ENCODE measurements at places on chromosomes 7 and 10.
A peak's percentile ranks its signal among the peaks of the same experiment; 100 is the strongest.

- DNase-seq, result no peak
Measured at GRCh38 chr10:69757553-69758309, 44.0 kb upstream of the COL13A1 start.

DNA sequence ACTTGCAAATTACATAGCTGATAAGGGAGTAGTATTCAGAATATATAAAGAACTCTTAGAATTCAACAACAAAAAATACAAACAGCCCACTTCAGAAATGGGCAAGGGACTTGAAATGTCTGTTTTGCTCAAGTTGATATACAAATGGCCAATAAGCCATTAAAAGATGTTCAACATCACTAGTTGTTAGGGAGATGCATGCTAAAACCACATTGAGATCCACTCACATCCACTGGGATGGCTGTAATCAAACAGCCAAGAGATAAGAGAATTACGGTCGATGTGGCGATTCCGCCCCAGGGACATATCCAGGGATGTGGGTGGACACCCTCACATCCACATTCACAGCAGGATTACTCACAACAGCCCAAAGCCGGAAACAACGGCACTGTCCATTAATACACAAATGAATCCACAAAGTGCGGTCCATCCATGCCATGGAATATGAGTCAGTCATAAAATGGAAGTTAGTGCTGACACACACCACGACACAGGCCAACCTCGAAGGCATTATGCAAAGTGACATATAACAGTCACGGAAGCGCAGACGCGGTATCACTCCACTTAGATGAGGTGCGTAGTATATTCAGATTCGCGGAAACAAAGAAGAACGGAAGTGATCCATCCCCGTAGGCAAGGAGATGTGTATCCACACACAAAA is 227.8 kb downstream of the DNAJB6 start:
- DNase-seq, result no peak

DNA sequence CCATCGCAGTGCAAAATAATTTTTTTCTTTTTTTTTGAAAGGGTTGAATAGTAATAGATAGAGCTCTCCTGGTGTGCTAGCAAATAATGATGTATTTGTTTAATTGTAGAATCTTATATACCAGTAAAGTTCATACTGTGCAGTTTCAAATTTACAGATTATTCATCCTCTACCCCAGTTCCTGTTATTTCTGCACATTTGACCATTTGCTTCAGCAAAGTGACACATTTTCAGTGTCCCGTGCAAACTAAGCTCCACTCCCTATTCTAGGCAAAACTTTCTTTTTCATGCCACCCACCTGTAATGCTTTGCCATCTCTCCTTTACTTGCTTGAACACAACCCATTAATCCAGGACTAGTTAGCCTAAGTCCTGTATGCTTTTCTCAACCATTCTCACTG is 43.0 kb downstream of the SHOC2 start:
- no peak for DNase-seq

DNA sequence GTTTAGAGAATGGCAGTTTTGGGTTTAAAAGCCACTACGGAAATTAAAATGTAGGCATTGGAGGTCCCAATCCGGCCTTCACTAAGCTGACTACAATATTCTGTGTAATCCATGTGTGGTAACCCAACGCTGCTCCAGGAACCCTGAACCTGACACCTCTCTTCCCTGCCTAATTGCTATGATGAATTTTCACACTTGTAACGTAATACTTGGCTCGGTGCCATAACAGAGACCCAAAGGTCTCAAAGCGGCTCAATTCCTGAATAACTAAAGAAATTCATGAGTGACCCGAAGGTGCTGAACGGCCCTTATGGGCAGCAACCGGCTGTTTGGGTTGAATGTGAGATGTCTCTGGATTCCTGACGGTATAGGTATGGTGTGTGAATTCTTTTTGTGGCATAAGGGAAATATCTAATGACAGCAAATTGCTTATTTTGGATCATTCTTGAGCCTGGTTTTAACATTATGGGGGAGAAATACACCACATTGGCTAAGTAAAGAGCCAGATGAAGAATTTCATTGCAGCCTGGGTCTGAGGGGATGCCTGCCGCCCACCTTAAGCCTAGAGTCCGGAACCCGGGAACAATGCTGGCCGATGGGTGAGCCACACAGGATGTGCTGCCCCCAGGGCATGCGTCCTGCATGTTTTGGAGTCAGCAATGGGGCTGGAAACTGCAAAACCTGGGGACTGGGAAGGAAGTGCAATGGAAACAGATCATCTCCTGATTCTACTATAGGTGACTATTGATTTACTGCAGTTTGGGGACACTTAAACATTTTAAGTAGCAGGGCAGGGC is 69.7 kb upstream of the FZD8 start:
- peak; percentile 50 for DNase-seq

DNA sequence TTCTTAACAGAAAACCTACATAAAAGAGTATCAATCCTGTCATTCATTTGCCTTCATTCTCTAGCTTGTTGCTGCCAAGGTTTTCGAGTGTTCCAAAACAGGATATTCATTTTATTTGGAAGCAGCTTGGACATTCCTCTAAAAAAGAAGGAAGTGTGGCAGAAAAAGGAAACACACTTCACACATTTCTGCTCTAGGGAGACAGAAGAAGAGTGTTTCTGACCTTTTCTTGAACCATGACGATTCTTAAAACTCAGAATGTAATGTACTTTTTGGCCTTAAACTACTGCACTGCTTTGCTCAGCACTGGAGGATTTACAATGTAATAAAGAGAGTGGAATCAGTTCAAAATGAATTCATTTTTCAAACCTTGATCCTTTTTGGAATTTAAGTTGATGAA is 81.3 kb downstream of the SEMA3A start:
- DNase-seq, result no peak

- no peak for DNase-seq
Measured at GRCh38 chr10:87622314-87623004, 37.2 kb upstream of the PAPSS2 start.

- DNase-seq, result no peak
Measured at GRCh38 chr7:47951374-47951773, 3.1 kb upstream of the PKD1L1 start.

DNA sequence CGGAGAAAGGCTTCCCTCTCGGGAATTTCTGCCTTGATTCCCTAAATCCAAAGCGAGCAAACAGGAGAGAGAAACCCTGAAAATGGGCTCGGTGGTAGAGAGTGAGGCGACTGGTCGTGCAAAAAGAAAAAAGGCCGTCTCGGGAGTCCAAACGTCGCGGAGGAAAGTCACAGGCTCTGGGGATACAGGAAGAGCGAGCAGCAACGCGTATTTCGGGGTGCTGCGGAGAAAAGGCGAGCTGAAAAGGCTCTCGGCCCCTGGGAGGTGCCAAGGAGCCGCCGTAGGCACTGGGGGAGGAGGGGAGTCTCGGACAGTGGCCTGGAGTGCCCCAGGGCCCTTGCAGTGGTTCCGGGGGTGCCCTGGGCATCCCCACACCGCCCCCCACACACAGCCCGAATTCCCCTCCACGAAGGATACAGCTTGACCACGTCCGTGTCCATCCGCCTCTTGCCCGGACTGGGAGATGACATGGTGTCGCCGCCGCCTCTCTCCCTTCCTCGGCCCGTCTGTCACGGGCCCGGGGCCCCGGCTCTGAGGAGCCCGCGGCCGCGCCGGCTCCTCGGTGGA is 591 bp downstream of the UBE2H start:
- peak; percentile 37 for DNase-seq

All from NCI-H524 (cell line).